Activated CD4-positive, alpha-beta T cell treated with anti-CD3 and anti-CD28 coated beads, Interleukin-2, amount 10 ng/mL, durations not matched to agents 24 days and 14 days (primary cell): ENCODE measurements at places on chromosomes 2 and 18.

DNA sequence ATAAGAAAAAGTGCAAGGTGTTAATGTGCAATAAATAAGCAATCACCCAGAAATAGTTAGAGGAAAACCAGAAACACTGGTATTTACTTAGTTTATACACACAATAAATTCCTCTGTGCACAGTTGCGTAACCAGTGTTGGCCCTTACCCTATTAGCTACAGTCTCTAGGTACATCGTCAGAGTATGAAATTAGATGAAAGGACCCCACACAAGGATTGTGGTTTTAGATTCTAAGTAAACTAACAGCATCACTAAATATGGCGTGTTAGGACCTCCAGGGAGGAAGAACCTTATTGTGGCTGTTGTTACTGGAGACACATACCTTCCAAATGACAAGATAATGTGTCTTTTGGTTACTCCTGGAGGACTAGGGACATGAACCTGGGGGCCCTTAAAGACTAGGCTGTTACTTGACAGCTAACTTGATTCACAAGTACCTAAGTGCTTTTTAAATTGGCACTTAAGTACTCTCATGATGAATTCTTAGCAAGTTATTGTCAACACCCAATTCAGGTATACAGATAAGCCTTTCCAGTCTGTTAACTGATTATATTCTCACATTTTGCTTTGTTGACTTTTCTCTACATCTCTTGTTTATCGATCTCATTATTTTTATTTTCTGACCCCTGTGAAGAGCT lies 115.3 kb downstream of the FEZ2 start:
- H3K4me1 ChIP-seq = peaks cover under 1% of the 10 kb centered on the region
- no peak overlapping the region for H3K4me3 ChIP-seq
- no peak for DNase-seq
- H3K27ac ChIP-seq = no peak overlapping the region
- H3K27me3 ChIP-seq = no peaks in the 10 kb centered on the region

- H3K36me3 ChIP-seq = no peaks in the 10 kb centered on the region
- no peaks in the 10 kb centered on the region for H3K4me1 ChIP-seq
- H3K27ac ChIP-seq = no peak overlapping the region
- H3K4me3 ChIP-seq = no peak overlapping the region
Measured at GRCh38 chr2:103161456-103162289, 399.8 kb downstream of the TMEM182 start.

GRCh38 chr2:105754011-105754410 lies 9.3 kb downstream of the NCK2 start:
- peak overlapping the region; percentile 90 for H3K27ac ChIP-seq
- no peaks in the 10 kb centered on the region for H3K27me3 ChIP-seq
- H3K4me1 ChIP-seq = peaks cover 87% of the 10 kb centered on the region
- H3K36me3 ChIP-seq = peaks cover 74% of the 10 kb centered on the region

DNA sequence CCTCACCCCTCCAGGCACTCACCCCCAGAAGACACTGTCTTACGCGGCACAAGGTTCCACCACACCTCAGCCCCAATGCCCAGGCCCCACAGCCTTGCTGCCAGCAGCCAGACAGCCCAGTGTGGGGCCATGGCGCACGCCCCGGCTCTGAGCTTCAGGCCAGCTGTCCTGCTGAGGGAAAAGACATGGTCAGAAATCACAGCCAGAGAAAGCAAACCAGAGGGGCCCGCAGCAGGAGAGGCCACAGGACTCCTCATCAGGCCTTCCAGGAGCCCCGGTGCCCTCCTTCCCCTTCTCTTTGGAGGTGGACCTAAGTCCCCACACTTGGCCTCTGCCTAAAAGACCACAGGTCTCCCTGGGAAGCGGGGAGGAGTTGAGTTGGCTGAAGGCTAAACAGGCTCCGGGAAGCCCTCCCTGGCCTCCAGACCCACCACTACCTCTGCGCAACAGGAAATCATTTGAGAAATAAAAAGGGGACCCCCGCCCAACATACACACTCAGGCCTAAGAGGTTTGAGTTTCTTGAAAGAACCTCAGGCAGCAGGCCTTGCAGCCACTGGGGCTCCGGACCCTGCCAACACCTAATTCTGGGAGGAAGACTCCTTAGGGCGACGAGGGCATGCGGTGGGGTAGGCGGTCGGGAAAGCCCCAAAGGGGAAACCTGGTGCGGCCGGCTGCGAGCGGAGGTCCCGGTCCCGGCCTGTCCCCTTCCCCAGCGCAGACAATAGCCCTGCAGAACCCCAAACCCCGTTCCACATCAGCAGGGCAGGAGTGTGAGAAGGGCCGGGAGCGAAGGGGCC lies 1.9 kb downstream of the SEMA4C start:
- H3K27ac ChIP-seq = peak overlapping the region; percentile 84
- H3K4me3 ChIP-seq = peak overlapping the region; percentile 87
- peaks cover 11% of the 10 kb centered on the region for H3K36me3 ChIP-seq

GRCh38 chr2:196284866-196285557 lies 113.6 kb upstream of the STK17B start:
- no peaks in the 10 kb centered on the region for H3K36me3 ChIP-seq
- H3K27ac ChIP-seq = no peak overlapping the region
- no peaks in the 10 kb centered on the region for H3K27me3 ChIP-seq
- peaks cover 28% of the 10 kb centered on the region for H3K4me1 ChIP-seq
- H3K4me3 ChIP-seq = no peak overlapping the region

GRCh38 chr2:46471-47345 lies at the start of gene FAM110C:
FAM110C (minus strand) TSS chr2:46505; CDS start chr2:46385, 120 bp downstream.
- H3K4me3 ChIP-seq = peak within 1 kb of the TSS; percentile 82
- peak; percentile 84 for DNase-seq
- peaks cover 3% of the 10 kb centered on the region for H3K36me3 ChIP-seq
- H3K27me3 ChIP-seq = peaks cover 65% of the 10 kb centered on the region

GRCh38 chr2:217142649-217143266 lies 282.9 kb upstream of the TNP1 start:
- H3K36me3 ChIP-seq = no peaks in the 10 kb centered on the region
- H3K27ac ChIP-seq = no peak overlapping the region
- H3K4me1 ChIP-seq = no peaks in the 10 kb centered on the region
- no peak overlapping the region for H3K4me3 ChIP-seq
- DNase-seq = peak; percentile 74

DNA sequence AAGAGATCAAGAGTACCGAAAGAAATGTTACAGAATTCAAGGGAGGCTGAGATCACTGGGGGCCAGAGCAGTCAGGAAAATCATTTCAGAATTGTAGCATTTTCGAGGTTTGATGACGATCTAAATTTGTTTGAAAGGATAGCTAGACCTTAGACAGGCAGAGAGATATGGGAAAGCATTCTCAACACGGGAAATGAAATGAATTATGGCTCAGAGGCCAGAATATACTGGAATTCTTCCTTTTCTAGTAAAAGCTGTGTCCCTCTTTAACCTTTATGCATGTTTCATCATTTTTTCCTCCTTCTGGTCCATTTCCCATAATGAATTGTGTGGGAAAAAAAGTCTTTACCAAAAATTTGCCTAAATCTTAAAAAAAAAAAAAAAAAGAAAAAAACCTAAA lies 78.8 kb downstream of the NABP1 start:
- H3K36me3 ChIP-seq = no peaks in the 10 kb centered on the region
- H3K27me3 ChIP-seq = peaks cover 29% of the 10 kb centered on the region
- DNase-seq = no peak
- peaks cover 5% of the 10 kb centered on the region for H3K4me1 ChIP-seq

DNA sequence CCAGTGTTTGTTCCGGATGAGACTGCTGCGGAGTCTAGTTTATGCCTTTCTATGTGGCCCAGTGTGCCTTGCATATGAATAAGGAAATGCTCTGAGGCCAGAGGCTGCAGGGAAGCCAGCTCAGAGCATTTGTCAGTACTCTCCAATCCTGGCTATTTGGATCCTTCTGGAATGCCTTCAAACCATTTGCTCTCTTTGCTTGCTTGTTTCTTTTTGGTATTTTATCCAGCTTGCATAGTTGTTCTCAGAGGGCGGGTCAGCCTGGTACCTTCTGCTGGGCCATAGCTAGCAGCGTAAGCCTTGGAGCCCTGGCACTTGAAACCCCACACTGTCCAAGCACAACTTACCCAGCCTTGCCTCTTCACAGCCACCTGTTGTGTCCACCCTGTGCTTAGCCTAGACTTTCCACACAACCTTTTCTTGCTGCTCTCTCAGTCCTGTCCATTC lies 20.5 kb downstream of the CENPO start:
- peak overlapping the region; percentile 6 for H3K27ac ChIP-seq
- H3K27me3 ChIP-seq = no peaks in the 10 kb centered on the region
- peaks cover 45% of the 10 kb centered on the region for H3K36me3 ChIP-seq
- H3K4me1 ChIP-seq = peaks cover 12% of the 10 kb centered on the region

GRCh38 chr2:160890667-160891352 lies 269.4 kb upstream of the TANK start:
- no peaks in the 10 kb centered on the region for H3K27me3 ChIP-seq
- no peaks in the 10 kb centered on the region for H3K36me3 ChIP-seq
- no peak for DNase-seq
- no peaks in the 10 kb centered on the region for H3K4me1 ChIP-seq

DNA sequence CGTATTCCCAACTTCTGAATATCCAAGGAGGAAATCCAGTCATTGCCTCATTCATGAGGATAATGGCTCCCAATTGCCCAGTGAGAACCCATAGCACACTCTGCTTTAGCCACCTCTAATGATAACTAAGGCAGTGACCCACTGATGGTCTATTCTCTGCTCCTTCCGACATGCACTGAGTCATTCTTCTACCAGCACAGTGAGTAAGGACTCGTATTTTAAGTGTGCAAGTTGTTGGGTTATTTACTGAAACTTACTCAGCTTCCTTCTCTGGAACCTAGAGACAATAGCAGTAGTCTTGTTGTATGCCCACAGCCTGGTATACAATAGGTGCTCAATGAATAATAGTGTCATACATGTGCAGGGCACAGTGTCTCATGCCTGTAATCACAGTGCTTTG lies 81.1 kb upstream of the ZNF397 start:
- H3K27ac ChIP-seq = peak overlapping the region; percentile 88
- no peaks in the 10 kb centered on the region for H3K27me3 ChIP-seq
- peaks cover 1% of the 10 kb centered on the region for H3K36me3 ChIP-seq
- peaks cover 17% of the 10 kb centered on the region for H3K4me1 ChIP-seq

GRCh38 chr2:177489719-177490301 lies 97.2 kb downstream of the AGPS start:
- no peaks in the 10 kb centered on the region for H3K27me3 ChIP-seq
- no peak overlapping the region for H3K27ac ChIP-seq
- no peak for DNase-seq
- peaks cover 11% of the 10 kb centered on the region for H3K36me3 ChIP-seq
- H3K4me1 ChIP-seq = no peaks in the 10 kb centered on the region
- no peak overlapping the region for H3K4me3 ChIP-seq

GRCh38 chr18:59994357-59994756 lies 94.6 kb downstream of the PMAIP1 start:
- H3K4me1 ChIP-seq = no peaks in the 10 kb centered on the region
- H3K36me3 ChIP-seq = no peaks in the 10 kb centered on the region
- H3K27ac ChIP-seq = no peak overlapping the region

- H3K27me3 ChIP-seq = peaks cover 6% of the 10 kb centered on the region
- H3K27ac ChIP-seq = no peak overlapping the region
- no peak for DNase-seq
- no peak overlapping the region for H3K4me3 ChIP-seq
Measured at GRCh38 chr2:229582151-229582550, 132.2 kb downstream of the DNER start.

- no peaks in the 10 kb centered on the region for H3K36me3 ChIP-seq
- peaks cover 11% of the 10 kb centered on the region for H3K4me1 ChIP-seq
Measured at GRCh38 chr18:62937065-62937464, 221.7 kb downstream of the PHLPP1 start.

DNA sequence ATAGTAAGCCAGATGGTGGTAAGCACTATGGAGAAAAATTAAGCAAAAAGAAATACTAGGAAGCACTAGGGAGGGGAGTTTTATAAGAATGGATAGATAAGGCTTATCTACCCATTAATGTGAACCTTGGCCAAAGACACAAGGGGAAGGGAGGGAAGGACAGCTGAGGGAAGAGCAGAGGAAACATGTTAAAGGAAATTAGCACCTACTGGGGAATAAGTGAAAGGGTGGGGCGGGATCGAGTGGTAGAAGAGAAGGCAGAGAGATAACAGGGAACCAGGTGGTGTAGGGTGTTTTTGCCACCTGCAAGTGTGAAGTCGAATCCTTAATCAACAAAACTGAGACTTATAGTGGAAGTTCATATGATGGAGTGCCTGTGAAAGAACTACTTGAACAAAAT lies 1.7 kb downstream of the UNC80 start:
- no peak for DNase-seq
- no peaks in the 10 kb centered on the region for H3K36me3 ChIP-seq
- no peaks in the 10 kb centered on the region for H3K4me1 ChIP-seq
- no peak overlapping the region for H3K4me3 ChIP-seq
- no peak overlapping the region for H3K27ac ChIP-seq

DNA sequence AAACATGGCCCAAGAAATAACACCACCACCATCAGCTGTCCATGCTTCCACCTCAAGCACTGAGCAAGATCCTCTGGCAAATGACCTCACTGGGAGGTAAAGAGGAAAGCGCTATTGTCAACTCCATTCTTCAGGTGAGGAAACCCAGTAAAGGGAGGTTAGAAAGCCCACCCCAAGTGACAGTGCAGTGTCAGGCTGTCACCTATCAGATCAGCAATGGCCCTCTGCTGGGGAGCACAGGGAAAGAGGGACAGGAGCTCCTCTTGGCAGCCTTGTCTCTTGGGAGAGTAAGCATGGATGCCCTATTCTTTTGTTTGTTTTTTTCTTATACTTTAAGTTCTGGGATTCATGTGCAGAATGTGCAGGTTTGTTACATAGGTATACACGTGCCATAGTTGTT lies 104.3 kb upstream of the DAPL1 start:
- no peak overlapping the region for H3K27ac ChIP-seq
- H3K4me3 ChIP-seq = no peak overlapping the region
- H3K36me3 ChIP-seq = no peaks in the 10 kb centered on the region
- DNase-seq = no peak
- H3K27me3 ChIP-seq = no peaks in the 10 kb centered on the region

GRCh38 chr2:162746310-162746709 lies 92.3 kb downstream of the KCNH7 start:
- no peak overlapping the region for H3K27ac ChIP-seq
- DNase-seq = no peak
- H3K4me1 ChIP-seq = no peaks in the 10 kb centered on the region
- H3K4me3 ChIP-seq = no peak overlapping the region
- no peaks in the 10 kb centered on the region for H3K36me3 ChIP-seq
- no peaks in the 10 kb centered on the region for H3K27me3 ChIP-seq

GRCh38 chr18:23662309-23663263 lies at the start of gene ANKRD29:
ANKRD29 (minus strand) TSS chr18:23662911; CDS start chr18:23662730, 181 bp downstream.
- H3K27ac ChIP-seq = peak within 1 kb of the TSS; percentile 32
- no peaks in the 10 kb centered on the region for H3K36me3 ChIP-seq
- peak within 1 kb of the TSS; percentile 80 for H3K4me3 ChIP-seq
- peak; percentile 88 for DNase-seq
- peaks cover 19% of the 10 kb centered on the region for H3K4me1 ChIP-seq
- peaks cover 73% of the 10 kb centered on the region for H3K27me3 ChIP-seq

DNA sequence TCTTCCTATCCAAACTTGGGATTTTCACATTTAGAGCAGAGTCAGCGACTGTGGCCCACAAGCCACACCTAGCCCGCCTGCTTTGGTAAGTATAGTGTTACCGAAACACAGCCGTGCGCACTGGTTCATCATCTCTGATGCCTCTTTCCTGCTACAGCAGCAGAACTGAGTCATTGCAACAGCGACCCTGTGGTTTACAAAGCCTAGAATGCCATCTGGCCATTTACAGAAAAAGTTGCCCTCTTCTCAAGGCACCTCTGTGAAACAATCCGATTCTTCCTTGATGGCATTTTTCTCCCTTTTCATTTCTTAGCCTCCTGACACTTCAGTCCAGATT lies 10.7 kb upstream of the IAH1 start:
- H3K4me1 ChIP-seq = peaks cover 8% of the 10 kb centered on the region
- H3K36me3 ChIP-seq = peaks cover 38% of the 10 kb centered on the region
- DNase-seq = no peak
- no peaks in the 10 kb centered on the region for H3K27me3 ChIP-seq
